ENCODE measurements at places on chromosomes 11 and 22. TPM values are rescaled to one million over a fixed set of nuclear protein-coding genes. Genes with fewer than 3 reads are reported as not detected.
A peak's percentile ranks its signal among the peaks of the same experiment; 100 is the strongest.

Gene BBOX1
- 0.24 TPM for total RNA-seq

Gene CCDC34
- 40.9 TPM for total RNA-seq

Gene TMEM121B
- total RNA-seq = 3.3 TPM

GRCh38 chr22:29385151-29385704 is 3.1 kb downstream of the AP1B1 start:
- DNase-seq = no peak
- H3K36me3 ChIP-seq = no peaks in the 10 kb centered on the region
- H3K27me3 ChIP-seq = no peaks in the 10 kb centered on the region
- H3K4me1 ChIP-seq = peaks cover 17% of the 10 kb centered on the region
- no peak overlapping the region for H3K27ac ChIP-seq
- H3K4me3 ChIP-seq = no peak overlapping the region

GRCh38 chr22:22863001-22863400 is 24.6 kb upstream of the IGLL5 start:
- no peaks in the 10 kb centered on the region for H3K27me3 ChIP-seq
- DNase-seq = no peak
- H3K4me1 ChIP-seq = peaks cover 4% of the 10 kb centered on the region
- no peak overlapping the region for H3K27ac ChIP-seq
- no peaks in the 10 kb centered on the region for H3K36me3 ChIP-seq

- no peak overlapping the region for H3K4me3 ChIP-seq
- no peak overlapping the region for H3K27ac ChIP-seq
- H3K4me1 ChIP-seq = peaks cover 8% of the 10 kb centered on the region
These were observed 66.6 kb downstream of the ISX start for GRCh38 chr22:35132568-35132967.

GRCh38 chr11:114270531-114271270 is 25.5 kb upstream of the NNMT start:
- H3K4me1 ChIP-seq = no peaks in the 10 kb centered on the region
- DNase-seq = no peak
- no peaks in the 10 kb centered on the region for H3K27me3 ChIP-seq
- no peaks in the 10 kb centered on the region for H3K36me3 ChIP-seq
- H3K4me3 ChIP-seq = no peak overlapping the region

DNA sequence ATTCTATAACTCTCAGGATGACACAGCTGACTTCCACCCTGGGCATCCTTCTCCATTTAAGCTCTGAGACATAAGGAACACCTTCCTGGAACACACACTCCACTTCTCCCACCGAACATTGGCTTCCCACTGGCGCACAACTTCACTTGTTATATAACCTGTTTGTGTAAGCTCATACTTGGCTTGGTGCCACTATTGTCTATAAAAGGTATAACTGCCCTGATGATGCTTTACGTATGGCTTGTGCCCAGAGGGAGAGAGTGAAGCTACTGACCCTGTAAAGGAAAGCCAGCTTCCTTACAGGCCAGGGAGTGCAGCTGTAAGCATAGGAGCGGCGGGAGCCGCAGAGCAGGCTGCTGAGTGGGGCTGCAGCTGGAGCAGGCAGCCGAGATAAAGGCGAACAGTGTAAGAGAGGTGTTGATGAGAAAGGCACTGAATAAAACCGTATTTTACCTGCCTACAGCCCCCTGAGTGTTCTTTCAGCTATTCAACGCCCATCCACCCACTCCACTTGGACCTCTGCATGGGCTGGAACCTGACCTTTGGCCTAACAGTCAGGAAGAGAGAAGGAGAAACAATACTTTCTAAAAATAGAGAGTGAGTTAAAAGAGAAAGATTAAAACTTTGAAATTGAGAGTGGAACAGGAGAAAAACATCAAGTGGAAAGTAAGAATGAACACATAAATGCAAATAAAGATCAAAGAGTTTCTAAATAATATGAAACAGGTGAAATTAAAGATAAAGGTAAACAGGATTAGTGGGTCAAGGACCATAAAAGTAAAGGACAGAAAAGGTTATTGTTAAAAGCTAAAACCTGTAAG is 252.1 kb upstream of the ARHGAP42 start:
- DNase-seq = no peak
- no peaks in the 10 kb centered on the region for H3K27me3 ChIP-seq
- H3K4me1 ChIP-seq = no peaks in the 10 kb centered on the region
- no peaks in the 10 kb centered on the region for H3K36me3 ChIP-seq
- no peak overlapping the region for H3K27ac ChIP-seq
- H3K4me3 ChIP-seq = no peak overlapping the region

DNA sequence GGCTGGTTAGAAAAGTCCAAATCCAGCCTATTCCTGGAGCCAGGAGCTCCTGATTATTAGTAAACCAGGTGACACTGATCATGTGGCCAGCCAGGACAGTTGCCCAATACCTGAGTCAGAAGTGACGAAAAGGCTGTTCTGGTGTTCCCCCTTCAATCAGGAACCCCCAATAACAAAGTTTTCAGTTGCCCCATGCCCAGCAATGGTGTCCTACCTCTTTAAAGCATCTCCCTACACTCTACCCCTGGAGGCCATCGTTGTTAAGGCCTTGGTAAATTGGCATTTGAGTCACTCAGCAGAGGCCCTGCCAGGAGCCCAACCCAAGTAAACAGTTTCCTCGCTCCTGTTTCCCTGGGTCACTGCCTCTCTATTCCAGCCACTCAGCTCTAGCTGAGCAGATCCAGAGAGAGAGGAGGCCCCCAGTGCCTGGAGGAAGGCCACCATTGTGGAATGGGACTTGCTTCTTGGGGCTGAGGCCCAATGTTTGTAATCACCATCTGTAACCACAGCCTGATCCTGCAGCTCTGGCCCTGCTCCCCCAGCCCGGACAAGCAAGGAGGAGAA is 25.0 kb downstream of the ARHGAP1 start:
- peak overlapping the region; percentile 50 for H3K27ac ChIP-seq
- H3K27me3 ChIP-seq = no peaks in the 10 kb centered on the region
- no peaks in the 10 kb centered on the region for H3K36me3 ChIP-seq
- DNase-seq = no peak
- H3K4me3 ChIP-seq = no peak overlapping the region

DNA sequence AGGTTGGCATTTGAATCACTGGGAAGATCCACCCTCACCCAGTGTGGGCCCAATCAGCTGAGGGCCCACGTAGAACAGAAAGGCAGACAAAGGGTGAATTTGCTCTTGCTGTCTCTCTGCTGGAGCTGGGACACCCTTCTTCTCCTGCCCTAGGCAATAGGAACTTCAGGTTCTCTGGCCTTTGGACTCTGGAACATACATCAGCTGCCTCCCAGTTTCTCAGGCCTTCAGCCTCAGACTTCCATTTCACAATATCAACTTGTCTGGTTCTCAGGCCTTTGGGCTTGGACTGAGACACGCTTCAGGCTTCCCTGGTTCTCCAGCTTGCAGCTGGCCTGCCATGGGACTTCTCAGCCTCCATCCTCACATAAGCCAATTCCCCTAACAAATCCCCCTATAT is 14.7 kb upstream of the ASRGL1 start:
- no peaks in the 10 kb centered on the region for H3K36me3 ChIP-seq
- H3K4me3 ChIP-seq = no peak overlapping the region
- DNase-seq = no peak
- H3K27me3 ChIP-seq = no peaks in the 10 kb centered on the region
- H3K27ac ChIP-seq = no peak overlapping the region

All from testis (tissue), 5 donors.